ENCODE measurements at places on chromosomes 3 and 15.

DNA sequence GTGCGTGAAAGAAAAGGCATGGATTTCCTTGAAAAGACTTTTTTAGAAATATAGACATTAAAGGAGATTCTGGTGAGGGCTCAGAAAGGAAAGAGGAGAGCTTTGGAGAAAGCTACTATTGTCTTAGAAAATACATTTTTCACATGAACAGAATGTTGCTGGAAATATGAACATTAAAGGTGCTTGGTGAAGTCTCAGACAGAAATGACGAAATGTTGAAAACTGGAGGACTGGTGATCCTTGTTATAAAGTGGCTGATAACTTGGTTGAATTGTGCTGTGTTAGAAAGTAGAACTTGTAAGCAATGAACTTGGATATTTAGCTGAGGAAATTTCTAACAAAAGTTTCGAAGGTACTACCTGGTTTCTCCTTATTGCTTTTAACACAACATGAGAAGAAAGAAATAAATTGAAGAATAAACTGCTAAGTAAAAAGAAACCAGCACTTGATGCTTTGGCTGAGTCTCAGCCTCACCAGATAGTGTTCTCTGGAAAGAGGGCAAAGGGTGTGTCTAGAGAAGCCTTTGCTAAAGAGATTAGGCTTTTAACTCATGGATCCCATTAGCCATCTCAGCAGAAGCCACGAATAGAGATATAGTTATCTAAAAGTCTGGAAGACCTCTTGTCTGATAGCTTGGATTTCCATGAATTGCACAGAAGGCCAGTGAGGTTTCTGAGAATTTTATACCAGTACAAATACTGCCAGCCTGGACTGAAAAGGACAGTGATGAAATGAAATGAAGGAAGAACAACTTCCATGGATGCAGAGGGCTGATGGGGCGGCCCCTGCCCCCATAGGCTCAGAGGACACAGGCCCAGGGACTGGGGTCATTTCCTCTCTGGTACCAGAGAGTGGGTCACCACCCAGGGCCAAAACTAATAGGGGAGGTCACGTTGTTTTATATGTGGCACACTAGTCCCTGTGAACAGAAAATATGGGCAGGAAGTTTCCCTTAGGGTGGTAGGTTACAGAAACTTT, 91.5 kb downstream of the RPL22L1 start:
- DNase-seq, result no peak

- DNase-seq, result no peak
These were observed 645.0 kb upstream of the TBL1XR1 start for GRCh38 chr3:177842302-177842701.

DNA sequence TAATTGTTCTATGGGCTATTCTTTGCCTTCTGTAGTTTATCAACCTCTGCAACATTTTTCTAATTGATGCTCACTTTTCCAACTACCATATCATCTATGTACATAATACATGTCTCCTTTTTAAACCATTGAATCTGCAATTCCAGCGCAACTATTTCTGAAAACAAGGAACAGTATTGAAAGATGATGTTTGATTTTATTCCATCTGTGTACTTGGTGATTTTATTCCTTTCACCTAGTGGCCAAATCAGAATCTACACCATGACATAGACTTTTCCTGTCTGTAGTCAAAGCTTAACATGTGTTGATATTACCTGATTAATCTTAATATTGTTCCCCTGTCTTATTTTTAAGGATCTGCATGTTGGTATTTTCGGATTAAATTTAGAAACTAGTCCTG, 13.0 kb downstream of the NKTR start:
- no peak for DNase-seq

DNA sequence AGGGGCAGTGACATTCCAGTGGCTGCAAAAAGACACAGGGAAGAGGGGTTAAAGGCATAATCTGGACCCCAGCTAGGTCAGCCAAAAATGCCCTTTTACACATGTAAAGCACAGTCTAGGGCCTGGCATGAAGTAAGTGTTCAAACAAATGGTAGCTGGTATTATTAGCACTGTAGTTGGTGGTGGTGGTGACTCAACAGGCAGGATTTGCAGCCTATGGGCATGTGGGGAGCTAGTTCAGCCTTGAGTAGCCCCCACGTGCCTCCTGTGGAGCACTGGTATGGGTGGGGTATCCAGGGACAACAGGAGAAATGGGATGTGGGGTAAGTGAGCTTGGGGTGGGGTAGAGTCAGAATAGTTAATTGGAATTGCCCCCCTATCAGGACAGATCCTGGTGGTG, 27.6 kb downstream of the DNASE1L3 start:
- no peak for DNase-seq

DNA sequence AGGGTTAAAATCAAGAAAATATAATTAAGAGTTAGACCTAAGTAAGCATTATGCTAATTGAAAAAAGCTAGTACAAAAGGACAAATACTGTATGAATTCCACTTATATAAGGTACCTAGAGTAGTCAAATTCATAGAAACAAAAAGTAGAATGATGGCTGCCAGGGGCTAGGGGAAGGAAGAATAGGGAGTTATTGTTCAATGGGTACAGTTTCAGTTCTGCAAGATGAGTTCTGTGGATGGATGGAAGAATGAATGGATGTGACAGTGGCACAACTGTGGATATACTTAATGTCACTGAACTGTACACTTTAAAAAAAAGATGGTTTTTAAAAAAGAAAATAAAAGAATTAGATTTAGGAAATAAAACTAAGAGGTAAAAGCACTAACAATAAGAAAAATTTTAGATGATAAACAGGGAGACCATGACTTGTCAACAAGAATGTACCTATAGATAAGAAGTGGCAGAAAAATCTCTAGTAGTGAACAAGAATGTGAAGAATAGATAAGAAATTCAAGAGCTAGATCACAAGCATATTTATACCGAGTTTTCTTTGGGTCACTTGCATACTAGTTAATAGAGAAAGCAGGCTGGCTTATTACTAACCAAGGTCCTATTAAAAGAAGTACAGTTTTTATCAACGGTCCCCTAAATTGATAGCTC, 5.5 kb downstream of the IFT80 start:
- DNase-seq, result no peak
